ENCODE measurements at places on chromosomes 16 and 17.

- DNase-seq, result no peak
Measured at GRCh38 chr17:39118674-39119419, 32.6 kb downstream of the PLXDC1 start.

- DNase-seq, result no peak
Measured at GRCh38 chr17:17022456-17022855, 19.8 kb upstream of the MPRIP start.

- DNase-seq, result no peak
Measured at GRCh38 chr17:75267153-75267410, 3.9 kb downstream of the MIF4GD start.

GRCh38 chr17:60445144-60445543 is 22.9 kb downstream of the CHCT1 start:
- no peak for DNase-seq

- DNase-seq, result no peak
Measured at GRCh38 chr16:29650771-29651170, 12.3 kb upstream of the SPN start.

DNA sequence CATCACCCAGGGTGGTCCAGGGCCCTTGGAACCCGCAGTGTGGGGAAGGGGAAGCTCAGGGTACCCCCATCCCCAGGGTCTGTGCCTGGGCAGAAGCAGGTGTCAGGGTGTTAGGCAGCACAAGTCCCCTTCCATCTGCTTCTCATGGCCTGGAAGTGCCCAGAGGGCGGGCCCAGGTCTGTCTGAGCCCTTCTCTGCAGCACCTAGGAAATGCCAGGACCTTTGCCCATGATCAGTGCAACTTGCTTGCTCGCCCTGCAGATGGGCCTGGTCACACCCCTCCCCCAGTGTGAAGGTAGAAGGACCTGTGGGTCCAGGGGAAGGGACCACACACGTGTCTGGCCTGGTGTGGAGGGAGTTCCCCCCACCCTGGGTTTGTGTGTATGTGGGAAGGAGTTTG is 157.5 kb upstream of the CDC42EP4 start:
- DNase-seq, result no peak

DNA sequence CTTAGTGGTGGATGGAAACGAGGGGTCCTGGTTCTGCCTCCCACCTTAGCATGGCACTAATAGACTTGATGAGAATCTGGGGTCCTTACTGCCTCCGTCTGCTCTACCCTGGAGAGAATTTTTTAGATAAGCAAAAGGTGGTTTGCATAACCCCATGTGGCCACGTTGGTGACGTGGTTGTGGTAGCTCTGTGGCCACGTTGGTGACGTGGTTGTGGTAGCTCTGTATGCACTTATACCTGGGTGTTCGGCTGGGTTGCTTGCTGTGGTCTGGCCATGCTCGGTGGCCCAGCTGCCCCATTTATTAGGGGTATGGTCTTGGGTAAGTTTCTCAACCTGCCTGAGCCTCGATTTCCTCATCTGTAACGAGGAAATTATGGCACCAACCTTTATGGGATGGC is 13.0 kb downstream of the SPIRE2 start:
- DNase-seq, result no peak

DNA sequence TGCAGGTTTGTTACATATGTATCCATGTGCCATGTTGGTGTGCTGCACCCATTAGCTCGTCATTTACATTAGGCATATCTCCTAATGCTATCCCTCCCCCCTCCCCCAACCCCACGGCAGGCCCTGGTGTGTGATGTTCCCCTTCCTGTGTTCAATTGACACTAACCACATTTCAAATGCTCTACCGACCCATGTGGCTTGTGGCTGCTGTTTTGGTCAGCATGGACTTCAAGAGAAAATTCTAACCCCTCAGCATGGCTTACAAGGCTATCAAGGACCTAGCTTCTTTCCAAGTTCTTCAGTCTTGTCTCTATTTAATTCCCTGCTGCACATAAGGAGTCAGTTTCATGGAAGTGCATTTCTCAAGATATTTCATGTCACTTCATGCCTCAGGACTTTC is 52.9 kb downstream of the MMD start:
- no peak for DNase-seq

DNA sequence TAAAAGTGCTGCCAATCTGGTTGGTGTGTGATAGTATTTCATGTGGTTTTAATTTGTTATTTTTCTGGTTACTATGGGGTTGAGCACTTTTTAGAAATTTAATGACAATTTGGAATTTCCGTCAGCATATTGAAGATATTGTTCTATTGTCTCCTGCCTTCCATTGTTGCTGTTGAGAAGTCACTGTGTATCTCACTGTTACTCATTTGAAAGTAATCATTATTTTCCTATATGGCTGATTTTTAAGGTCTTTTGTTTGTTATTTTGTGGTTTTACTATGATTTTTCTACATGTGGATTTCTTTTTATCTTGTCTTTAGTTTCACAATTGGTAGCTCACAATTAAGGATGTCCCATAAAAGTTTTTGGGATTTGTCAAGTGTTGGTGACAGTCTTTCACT is 8.2 kb downstream of the KRT26 start:
- no peak for DNase-seq

DNA sequence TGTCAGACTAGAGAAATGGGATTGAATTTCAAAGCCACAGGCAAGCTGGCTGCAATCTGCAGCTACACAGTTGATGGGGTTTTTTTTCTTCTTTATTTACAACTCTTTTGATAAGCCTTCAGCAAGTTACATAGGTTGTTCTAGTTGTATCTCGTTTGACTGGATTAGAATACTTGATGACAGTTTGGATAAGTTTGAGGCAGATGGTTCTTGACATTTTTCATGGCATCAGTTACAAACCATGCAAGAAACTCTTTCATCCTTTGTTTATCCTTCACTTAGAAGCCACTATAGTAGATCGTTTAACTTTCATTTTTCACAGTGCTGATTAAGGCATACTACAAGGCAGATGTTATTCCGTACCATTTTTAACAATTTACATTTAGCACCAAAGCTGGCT is 238.9 kb downstream of the TOX3 start:
- DNase-seq, result no peak

- DNase-seq, result no peak
Measured at GRCh38 chr16:29844575-29845331, 18.3 kb downstream of the CDIPT start.

DNA sequence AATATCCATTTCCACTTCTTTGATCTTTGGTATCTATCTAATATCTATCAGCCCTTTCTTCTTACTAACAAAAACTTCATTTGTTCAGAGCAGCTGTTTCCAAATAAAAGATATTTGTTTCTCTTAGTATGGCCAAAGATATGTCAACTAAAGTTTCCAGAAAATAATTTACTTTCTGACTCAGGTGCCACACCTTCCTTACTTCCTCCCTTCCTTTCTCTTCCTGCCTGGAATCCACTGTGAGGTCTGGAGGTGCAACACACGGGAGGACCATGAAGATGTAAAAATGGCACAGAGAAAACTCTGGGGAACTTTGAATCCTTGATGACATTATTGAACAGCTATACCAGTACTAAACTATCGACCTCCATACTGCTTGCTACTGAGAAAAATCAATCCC is 14.0 kb downstream of the MED13 start:
- no peak for DNase-seq

DNA sequence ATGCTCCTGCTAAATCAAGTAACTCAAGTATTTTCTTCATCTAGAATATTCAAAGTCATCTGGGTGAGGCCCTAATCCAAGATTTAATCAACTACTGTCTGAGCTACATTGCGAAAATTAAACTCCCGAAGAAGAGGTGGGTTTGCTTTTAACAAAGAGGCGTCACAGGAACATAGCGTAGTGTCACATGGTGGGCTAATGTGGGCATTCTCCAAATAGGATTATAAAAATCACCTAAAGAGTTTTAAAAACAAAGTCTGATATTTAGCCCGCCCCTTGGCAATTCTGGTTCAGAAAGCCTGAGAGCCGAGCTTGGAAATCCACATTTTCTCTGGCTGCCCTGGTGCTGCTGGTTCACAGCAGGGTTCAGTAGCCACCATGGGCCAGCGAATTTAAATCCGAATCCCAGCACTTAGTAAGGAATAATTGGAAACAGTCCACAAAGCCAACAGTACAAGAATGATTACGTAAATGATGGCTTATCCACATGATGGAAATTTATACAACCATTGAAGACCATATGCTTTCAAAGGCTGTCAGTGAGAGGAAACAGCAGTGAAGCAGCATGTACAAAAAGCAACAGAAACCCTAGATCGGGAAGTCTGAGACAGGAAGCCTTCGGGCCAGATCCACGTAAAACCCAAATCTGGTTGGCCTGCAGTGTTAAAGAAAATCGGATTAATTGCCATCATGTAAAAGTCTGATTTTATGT is 8.8 kb downstream of the PMM2 start:
- DNase-seq, result no peak

Measured in naive thymus-derived CD4-positive, alpha-beta T cell (primary cell).